ENCODE measurements at places on chromosomes 2 and 18. TPM values are rescaled to one million over a fixed set of nuclear protein-coding genes. Genes with fewer than 3 reads are reported as not detected.

DNA sequence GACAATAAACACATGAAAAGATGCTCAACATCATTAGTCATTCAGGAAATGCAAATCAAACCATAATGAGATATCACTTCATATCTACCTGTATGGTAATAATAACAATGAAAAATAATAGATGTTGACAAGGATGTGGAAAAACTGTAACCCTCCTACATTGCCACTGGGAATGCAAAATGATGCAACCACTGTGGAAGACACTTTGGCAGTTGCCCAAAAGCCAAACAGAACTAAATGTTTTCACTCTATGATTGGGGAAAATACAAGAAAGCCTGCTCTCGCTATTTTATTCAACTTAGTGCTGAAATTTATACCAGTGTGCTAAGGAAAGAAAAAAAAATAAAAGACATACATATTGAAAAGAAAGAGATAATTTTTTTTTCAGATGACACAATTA lies 934.5 kb downstream of the CNTNAP5 start:
- no peak for DNase-seq
- H3K4me1 ChIP-seq = no peaks in the 10 kb centered on the region
- no peaks in the 10 kb centered on the region for H3K27me3 ChIP-seq
- no peak overlapping the region for H3K27ac ChIP-seq
- H3K36me3 ChIP-seq = no peaks in the 10 kb centered on the region

GRCh38 chr2:121080013-121080772 lies 204.8 kb downstream of the TFCP2L1 start:
- no peaks in the 10 kb centered on the region for H3K4me1 ChIP-seq
- peaks cover 2% of the 10 kb centered on the region for H3K27me3 ChIP-seq
- H3K36me3 ChIP-seq = no peaks in the 10 kb centered on the region
- no peak overlapping the region for H3K27ac ChIP-seq
- DNase-seq = peak; percentile 27
- H3K4me3 ChIP-seq = no peak overlapping the region

DNA sequence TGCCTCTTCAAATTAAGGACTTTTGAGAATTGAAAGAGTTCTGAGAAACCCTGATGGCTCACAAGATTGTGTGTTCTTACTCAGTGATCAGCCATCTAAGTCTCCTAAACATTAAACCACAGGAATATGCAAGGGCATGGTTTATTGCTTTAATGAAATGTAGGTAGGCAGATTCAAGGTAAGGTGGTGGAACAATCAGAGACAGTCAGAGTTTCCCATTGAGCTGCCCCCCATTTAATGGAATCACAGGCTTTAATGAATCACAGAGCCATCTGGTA lies 107.8 kb upstream of the LRATD1 start:
- DNase-seq = no peak
- no peak overlapping the region for H3K27ac ChIP-seq
- H3K4me1 ChIP-seq = no peaks in the 10 kb centered on the region
- no peaks in the 10 kb centered on the region for H3K27me3 ChIP-seq

GRCh38 chr2:63862806-63863205 lies 21.1 kb downstream of the UGP2 start:
- H3K36me3 ChIP-seq = peaks cover 46% of the 10 kb centered on the region
- no peak overlapping the region for H3K27ac ChIP-seq
- H3K27me3 ChIP-seq = no peaks in the 10 kb centered on the region
- DNase-seq = no peak

GRCh38 chr18:31426021-31426420 lies 21.5 kb upstream of the DSG3 start:
- H3K4me3 ChIP-seq = no peak overlapping the region
- no peaks in the 10 kb centered on the region for H3K36me3 ChIP-seq
- no peaks in the 10 kb centered on the region for H3K4me1 ChIP-seq
- H3K27ac ChIP-seq = no peak overlapping the region

DNA sequence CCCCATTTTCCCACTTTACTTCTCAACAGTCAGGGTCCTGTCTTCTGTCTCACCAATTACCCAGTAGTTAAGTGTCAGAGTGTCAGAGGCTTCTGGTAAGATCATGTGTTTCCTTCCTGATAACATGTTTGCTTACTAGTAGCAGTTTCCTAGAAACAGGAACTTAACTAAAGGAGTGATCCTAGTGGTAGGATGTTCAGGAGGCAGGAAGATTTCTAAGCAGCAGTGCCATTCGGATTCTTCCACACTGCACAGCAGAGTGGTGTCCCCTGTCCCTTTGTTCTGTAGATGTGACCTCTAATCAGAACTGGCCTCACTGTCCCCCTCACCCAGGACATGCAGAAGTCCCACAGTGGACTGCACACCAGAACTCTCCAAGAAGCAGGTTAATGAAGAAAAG lies 221.8 kb upstream of the OSR1 start:
- DNase-seq = no peak
- no peaks in the 10 kb centered on the region for H3K27me3 ChIP-seq
- H3K4me1 ChIP-seq = no peaks in the 10 kb centered on the region
- H3K4me3 ChIP-seq = no peak overlapping the region
- no peaks in the 10 kb centered on the region for H3K36me3 ChIP-seq

DNA sequence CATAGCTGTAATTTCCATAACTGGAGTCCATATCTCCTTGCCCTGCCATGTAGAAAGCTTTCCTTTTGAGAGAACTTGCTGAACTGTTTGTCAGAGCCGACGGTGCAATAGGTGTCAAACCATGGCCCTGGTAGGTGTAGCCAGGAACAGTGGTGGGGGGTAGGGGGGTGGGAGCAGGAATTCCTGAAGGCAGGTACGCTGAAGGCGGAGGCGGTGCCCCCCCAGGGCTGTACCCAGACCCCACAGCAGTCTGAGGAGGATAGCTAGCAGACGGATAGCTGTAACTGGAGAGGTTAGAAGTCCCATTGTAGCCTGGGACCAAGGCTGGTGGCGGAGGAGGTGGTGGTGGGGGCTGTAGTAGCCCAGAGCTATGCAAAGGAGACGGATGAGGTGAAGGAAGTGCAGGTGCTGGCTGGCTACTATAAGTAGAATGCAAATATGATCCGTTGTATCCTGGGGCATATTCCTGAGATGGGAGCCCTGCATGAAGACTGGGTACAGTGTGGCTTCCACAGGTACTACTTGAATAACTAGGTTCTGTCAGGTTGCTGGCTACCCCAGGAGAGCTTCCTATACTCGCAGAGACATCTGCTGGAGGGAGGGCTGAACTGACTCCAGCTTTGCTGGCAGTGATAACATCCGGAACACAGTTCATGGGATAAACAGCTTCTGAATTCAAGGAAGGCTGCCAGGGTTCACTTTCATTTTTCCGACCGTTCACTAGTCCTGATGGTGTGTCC lies 124.8 kb downstream of the FIGN start:
- H3K27ac ChIP-seq = no peak overlapping the region
- no peak overlapping the region for H3K4me3 ChIP-seq
- no peaks in the 10 kb centered on the region for H3K4me1 ChIP-seq
- H3K36me3 ChIP-seq = no peaks in the 10 kb centered on the region
- no peaks in the 10 kb centered on the region for H3K27me3 ChIP-seq

- H3K36me3 ChIP-seq = no peaks in the 10 kb centered on the region
- peaks cover 24% of the 10 kb centered on the region for H3K27me3 ChIP-seq
- DNase-seq = peak; percentile 7
Observed at GRCh38 chr2:152099367-152100050, 665 bp upstream of the CACNB4 start.

- H3K27me3 ChIP-seq = peaks cover 7% of the 10 kb centered on the region
- no peak overlapping the region for H3K27ac ChIP-seq
- H3K4me1 ChIP-seq = peaks cover 16% of the 10 kb centered on the region
Observed at GRCh38 chr18:9704233-9705118, 3.6 kb upstream of the RAB31 start.

GRCh38 chr2:64371727-64372126 lies 82.2 kb upstream of the LGALSL start:
- H3K36me3 ChIP-seq = no peaks in the 10 kb centered on the region
- H3K27ac ChIP-seq = no peak overlapping the region
- no peaks in the 10 kb centered on the region for H3K27me3 ChIP-seq
- no peak for DNase-seq
- H3K4me1 ChIP-seq = no peaks in the 10 kb centered on the region
- H3K4me3 ChIP-seq = no peak overlapping the region

DNA sequence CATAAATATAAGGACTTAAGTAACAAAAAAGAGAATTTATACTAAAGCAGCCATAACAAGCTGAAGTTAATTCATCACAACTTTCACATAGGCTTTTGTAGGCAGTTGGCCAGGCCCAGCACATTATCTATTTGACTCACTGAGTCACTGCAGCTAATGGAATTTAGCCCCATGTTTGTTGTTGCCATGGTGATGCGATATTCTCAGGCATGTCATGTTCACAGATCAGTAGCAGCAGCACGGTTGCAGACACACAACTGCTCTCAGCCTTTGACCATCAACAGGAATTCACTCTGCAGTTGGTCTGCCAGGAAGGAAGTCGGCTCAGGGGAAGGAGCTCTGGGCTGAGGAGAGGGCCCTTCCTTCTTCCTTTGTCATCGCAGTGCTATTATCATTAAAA lies 639.8 kb downstream of the TMEM182 start:
- H3K4me1 ChIP-seq = no peaks in the 10 kb centered on the region
- H3K27ac ChIP-seq = no peak overlapping the region
- H3K4me3 ChIP-seq = no peak overlapping the region

DNA sequence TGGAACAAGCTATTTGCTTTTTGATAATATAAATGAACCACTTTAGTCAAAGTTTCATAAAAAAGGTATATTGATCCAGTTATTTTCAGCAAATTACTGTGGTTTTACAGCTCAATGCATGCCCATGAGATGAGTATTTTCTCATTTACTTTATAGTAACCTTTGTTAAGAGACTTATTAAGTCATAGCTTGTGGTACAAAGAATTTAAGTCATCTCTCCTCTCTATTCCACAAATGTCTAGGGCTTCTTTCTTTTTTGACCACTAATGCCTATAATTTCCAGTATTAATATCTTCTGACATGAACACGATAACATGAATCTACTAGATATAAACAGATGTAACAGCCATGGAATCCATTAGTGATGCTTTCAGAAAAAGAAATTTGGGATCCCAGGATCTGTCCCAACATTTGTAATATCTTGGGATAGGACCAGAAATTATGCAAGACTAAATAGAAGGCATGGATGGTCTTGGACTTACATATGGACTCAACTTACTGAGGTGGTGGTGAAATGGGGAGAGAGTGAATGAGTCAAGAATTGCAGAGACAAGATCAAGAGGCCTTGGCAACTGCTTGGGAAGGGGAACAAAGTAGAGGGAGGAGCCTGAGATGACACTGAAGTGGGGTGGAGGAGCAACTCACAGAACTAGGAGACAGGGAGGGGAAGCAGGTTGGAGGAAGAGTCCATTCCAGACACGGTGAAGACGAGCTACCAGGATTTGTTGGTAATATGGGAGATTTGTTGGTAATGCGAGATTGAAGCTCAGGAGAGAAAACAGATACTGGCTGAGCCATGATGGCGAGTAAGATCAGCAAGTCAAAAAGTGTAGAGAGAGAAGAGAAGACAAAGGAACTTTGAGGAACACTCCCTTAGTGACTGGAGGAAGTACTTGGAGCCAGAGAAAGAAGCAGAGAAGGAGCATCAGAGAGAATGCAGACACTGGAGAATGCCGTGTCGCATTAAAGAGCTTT lies 42.4 kb upstream of the KDM3A start:
- no peaks in the 10 kb centered on the region for H3K27me3 ChIP-seq
- no peak overlapping the region for H3K4me3 ChIP-seq
- no peak overlapping the region for H3K27ac ChIP-seq
- DNase-seq = no peak

DNA sequence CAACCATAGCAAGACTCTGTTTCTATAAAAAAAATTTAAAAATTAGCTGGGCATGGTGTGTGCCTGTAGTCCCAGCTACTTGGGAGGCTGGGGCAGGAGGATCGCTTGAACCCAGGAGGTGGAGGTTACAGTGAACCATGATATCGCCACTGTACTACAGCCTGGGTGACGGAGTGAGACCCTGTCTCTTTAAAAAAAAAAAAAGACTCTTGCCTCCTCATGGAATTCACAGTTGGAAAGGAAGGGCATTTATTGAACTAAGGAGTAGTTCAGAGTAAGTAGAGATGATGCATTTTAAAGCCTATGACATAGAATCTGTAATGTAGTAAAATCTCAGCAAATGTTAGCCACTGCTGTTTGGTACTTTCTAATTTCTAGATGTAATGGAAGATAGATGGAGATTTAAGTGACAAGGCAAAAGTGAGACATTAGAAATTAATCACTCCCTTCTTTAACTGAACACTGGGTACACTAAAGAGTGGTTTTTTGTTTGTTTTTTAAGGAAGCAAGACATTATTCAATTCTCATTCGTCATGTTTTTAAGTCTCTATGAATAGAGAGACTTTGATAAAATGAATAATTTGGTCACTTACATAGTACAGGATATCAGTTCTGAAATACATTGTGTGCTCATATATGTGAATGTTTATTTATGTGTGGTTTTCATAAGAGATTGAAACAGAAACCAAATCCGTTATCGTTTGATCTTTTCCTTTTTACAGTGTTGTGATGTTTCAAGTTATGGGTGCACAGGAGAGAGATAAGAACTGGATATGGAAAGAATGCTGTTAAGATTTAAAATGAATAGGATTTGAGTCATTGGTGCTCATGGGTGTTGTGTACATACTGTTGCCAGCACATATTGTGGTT lies 186.1 kb upstream of the STON1 start:
- DNase-seq = no peak
- H3K36me3 ChIP-seq = peaks cover 19% of the 10 kb centered on the region
- no peaks in the 10 kb centered on the region for H3K27me3 ChIP-seq
- no peak overlapping the region for H3K4me3 ChIP-seq

- H3K27me3 ChIP-seq = no peaks in the 10 kb centered on the region
- DNase-seq = no peak
- no peak overlapping the region for H3K27ac ChIP-seq
Observed at GRCh38 chr2:233065954-233066470, 5.9 kb downstream of the INPP5D start.

DNA sequence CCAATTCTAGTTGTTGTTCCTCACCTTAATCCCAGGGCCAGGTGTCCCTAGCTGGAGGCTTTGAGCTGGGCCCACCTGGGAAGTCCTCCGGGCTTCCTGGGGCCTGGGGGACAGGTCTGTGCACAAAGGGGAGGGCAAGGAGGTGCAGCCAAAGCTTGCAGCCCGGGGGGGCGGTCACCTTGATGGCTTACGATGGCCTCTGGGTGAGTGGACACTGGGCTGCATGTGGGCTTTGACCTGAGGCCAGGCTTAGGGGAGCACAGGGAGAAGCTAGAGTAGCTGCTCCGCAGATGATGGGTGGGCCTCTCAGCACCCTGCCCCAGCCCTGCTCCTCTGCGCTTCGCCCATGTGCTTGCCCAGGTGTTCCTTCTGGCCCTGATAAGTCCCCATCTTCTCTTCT lies 41.8 kb upstream of the HAAO start:
- no peaks in the 10 kb centered on the region for H3K4me1 ChIP-seq
- no peak overlapping the region for H3K27ac ChIP-seq
- no peaks in the 10 kb centered on the region for H3K27me3 ChIP-seq
- H3K4me3 ChIP-seq = no peak overlapping the region
- H3K36me3 ChIP-seq = no peaks in the 10 kb centered on the region
- no peak for DNase-seq

GRCh38 chr2:152372438-152372984 lies 37.5 kb downstream of the FMNL2 start:
- H3K27me3 ChIP-seq = no peaks in the 10 kb centered on the region
- H3K4me3 ChIP-seq = no peak overlapping the region
- H3K4me1 ChIP-seq = no peaks in the 10 kb centered on the region
- no peaks in the 10 kb centered on the region for H3K36me3 ChIP-seq

Gene POTEF
- not detected for total RNA-seq

Gene ALPG
- not detected for total RNA-seq

Gene IGFBP5
- total RNA-seq = not detected

Gene RIF1
- 39.3 TPM for total RNA-seq

Gene MATN3
- not detected for total RNA-seq

Gene VWC2L
- total RNA-seq = not detected

Gene RBBP8
- 18.7 TPM for total RNA-seq

Gene SGPP2
- not detected for total RNA-seq

Gene GAD1
- not detected for total RNA-seq
